ENCODE measurements at places on chromosomes 4 and X. TPM values are rescaled to one million over a fixed set of nuclear protein-coding genes. Genes with fewer than 3 reads are reported as not detected.

GRCh38 chr4:102431608-102431961, 69.6 kb upstream of the NFKB1 start:
- no peak for ATAC-seq

DNA sequence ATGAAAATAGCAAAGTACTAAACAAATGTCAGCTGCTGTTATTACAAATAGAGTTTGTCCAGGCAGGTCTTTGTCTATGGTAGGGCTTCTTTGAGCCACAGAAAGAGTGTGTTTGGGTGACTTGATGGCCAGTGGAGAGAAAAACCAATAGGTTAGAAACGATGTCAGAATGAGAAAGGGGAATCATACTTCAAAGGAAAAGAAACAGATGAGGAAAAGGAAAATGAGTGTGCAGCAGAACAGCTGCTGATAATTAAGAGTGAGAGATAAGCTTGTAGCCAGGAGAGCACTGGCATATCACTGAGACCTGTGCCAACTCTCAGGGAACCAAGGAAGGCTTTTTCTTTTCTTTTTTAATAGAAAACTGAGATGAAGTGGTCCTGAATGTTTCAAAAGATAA, 257.2 kb downstream of the ARHGAP24 start:
- ATAC-seq = no peak

DNA sequence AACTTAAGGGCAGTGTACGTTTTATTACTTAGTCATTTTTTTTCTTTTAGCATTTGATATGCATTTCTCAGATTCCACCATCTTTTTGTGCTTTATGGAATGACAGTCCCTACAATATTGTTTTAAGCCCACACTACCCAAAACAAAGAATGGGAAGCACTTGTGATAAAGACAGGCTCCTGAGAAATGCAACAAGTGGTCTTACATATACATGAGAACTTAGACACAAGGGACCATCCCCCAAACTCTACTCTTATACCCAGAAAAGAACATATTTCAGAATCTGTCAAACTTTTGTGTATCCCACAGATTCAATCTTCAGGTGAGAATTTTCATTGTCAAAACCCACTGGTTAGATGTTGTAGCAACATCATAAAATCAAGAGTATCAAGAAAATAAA, 491.1 kb downstream of the AFF2 start:
- ATAC-seq = no peak

GRCh38 chr4:67892253-67892652, 8.5 kb upstream of the TMPRSS11D start:
- no peak for ATAC-seq

- no peak for ATAC-seq
Measured at GRCh38 chr4:98746530-98746929, 88.1 kb upstream of the TSPAN5 start.

The SYTL5 gene
- total RNA-seq = 0.06 TPM

Measured in activated T-helper 17 cell treated with anti-CD3 and anti-CD28 coated beads, Interleukin-2, amount 50 U/mL, for 72 hours (primary cell).